Chondrocyte (in vitro differentiated cells): ENCODE measurements at places on chromosomes 3 and 15. TPM values are rescaled to one million over a fixed set of nuclear protein-coding genes. Genes with fewer than 3 reads are reported as not detected.

- DNase-seq, result no peak
Measured at GRCh38 chr3:65729555-65729954, 309.2 kb downstream of the MAGI1 start.

DNA sequence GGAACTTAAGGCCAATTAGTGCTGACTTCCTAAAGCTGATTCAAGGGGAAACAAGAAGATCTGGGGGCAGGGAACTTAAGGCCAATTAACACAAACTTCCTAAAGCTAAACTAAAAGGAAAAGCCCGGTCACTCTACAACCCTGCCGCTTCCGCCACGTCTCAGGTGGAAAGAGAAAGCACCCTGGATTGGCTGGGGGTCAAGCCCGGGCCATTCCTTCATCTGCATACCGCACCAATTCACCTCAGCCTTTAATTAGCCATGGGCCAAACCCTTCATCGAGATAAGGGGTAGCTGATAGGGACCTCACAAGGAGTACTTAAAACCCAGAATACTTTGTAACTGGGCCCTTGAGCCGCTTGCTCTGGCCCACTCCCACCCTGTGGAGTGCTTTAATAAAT, 14.4 kb downstream of the TMPRSS7 start:
- no peak for DNase-seq

DNA sequence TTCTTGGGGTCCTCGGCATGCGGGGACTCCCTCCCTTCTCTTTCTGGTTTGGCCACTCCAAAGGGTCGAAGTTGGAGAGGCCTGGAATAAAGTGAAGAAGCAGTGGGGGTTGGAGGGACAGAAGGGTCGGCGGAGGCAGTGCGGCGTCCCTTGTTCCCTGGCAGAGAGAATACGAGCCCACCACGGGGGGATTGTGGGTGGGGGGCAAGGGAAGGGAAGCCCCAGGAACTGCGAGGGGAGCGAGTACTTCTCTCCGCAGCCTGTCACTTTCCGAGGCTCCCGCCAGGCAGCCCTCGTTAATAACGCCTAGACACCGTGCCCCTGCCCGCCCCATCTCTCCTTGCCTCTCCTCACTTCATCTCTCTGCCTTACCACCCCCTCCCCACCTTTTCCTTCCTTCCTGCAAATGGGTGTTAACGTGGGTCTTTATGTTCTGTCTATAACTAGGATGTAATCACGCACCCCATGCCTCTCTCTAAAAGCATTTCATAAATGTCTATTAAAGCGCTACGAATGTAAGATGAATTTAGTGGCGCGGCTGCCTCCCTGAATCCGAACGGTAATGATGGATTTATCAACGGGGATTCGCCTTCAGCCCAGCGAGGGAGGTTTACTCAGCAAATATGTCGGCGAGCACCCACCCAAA, 13.7 kb downstream of the NR2F2 start:
- DNase-seq, result no peak

GRCh38 chr3:78050276-78051065, 1010.6 kb downstream of the ROBO2 start:
- no peak for DNase-seq

DNA sequence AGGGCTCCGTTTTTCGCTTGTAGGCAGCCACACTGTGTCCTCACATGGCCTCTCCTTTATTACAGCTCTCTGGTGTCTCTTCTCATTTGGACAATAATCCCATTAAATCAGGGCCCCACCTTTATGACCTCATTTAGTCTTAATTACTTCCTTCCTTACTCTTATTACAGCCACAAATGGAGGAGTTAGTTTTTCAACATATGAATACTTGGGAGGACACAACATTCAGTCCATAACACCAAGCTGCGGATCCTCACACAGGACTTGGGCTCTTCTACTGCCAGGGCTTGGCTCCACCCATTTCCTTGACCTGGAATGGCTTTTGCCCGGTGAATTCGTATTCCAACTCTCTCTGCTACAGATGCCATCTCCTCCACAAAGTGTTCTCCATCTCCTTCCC, 74.3 kb upstream of the SLC7A14 start:
- DNase-seq, result no peak

GRCh38 chr3:31758322-31758965, 222.6 kb downstream of the OSBPL10 start:
- no peak for DNase-seq

Gene AGBL1
- not detected in 3 replicates for total RNA-seq

Gene TP53BP1
- 44.8 to 71.1 TPM (median 45.6 TPM) in 3 replicates for total RNA-seq

Gene CCR5
- not detected in 3 replicates for total RNA-seq

Gene TGM5
- not detected in 3 replicates for total RNA-seq
